Activated naive CD4-positive, alpha-beta T cell (primary cell): ENCODE measurements at places on chromosomes 2 and 18.

DNA sequence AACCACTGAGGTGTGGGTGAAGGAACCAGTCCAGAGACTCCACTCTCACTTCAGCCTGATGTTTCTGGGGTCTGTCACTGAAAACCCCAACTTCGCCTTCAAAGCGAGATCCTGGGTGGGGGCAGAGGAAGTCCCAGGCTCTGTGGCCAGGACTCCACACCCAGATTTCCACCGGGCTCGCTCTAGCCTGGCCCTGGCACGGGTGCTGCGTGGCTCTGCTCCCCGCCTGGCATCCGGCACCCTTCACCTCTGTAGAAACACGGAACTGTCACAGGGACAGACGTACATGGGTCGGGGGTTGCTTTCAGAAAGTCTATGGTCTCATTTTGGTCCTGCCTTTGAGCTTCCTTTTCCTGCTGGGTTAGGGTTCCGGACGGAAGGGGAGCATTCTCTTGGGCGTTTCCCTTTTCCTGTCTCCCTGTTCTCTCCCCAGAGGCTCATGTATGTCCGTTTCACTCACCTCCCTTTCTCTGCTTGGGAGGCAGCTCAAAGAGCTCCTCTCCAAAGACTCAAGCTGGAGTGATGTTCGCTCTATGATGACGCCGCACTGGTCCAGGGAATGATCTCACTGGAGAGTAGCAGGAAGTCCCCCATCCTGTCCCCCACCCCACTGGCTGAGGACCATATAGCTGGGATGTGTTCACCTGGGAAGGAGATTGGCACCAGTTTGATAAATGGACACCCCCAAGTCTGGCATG, 41.5 kb downstream of the ODC1 start:
- no peak for DNase-seq

DNA sequence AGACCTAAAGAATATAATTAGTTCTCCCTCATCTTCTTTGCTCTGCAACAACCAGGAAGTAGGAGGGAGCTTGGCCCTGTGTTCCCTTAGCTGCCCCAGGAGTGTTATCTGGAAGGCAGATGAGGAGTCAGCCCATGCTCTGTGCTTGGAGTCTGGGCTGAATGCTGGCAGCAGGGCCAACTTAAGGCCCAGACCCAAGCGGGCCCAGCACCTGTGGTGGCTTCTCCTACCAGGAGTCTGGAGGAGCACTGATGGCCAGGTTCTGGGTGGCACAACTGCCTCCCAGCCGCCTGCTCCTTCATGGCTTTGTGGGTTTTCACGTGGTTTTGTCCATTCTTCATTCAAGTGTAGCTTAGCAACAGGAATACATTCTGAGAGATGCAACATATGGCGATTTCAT, 1910.7 kb upstream of the LRRTM1 start:
- DNase-seq = no peak

- no peak for DNase-seq
Observed at GRCh38 chr2:49236316-49236715, 82.0 kb upstream of the FSHR start.

GRCh38 chr2:28624793-28625701, 126.6 kb upstream of the PPP1CB start:
- no peak for DNase-seq

DNA sequence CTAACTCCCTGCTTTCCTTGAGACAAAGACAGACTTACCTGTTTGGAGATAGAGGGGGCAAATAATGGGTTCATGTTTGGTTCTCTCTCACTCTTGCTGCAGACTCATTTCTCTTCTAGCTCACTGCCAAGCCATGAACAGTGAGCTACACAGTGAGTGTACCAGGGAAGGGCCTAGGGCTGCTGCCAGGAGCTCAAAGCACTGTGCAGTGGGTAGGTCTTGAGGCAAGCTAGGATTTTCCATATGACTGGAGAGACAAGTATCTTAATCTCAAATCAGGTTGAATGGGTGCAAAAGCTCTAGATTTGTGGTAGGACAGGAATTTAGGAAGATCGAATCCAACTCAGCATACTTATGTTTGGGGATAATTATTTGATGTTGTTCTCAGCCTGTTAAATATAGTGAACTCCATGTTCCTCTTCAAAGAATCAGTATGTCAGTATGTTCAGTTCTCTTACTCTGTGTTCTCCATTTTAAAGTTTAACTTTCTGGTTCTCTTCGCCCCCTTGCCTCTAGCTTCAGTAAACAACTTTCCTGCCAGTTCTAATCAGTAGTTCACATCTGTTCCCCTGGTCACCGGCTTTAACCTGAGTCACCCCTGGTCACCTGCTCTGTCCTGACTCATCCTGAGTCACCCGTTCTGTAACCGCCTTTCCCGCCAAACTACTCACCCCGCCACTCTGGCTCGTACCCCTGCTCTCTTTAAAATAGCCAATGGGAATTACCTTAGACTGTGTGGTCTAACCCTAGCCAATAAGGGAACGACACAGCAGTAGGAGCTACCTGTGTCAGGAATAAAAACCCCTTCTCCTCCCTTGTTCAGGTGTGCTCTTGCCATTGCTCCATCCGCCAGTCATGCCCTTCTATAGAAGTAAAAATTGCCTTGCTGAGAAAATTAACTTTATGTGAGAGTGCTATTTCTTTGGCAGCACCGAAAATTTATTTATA, 21.9 kb downstream of the SLC25A52 start:
- no peak for DNase-seq

DNA sequence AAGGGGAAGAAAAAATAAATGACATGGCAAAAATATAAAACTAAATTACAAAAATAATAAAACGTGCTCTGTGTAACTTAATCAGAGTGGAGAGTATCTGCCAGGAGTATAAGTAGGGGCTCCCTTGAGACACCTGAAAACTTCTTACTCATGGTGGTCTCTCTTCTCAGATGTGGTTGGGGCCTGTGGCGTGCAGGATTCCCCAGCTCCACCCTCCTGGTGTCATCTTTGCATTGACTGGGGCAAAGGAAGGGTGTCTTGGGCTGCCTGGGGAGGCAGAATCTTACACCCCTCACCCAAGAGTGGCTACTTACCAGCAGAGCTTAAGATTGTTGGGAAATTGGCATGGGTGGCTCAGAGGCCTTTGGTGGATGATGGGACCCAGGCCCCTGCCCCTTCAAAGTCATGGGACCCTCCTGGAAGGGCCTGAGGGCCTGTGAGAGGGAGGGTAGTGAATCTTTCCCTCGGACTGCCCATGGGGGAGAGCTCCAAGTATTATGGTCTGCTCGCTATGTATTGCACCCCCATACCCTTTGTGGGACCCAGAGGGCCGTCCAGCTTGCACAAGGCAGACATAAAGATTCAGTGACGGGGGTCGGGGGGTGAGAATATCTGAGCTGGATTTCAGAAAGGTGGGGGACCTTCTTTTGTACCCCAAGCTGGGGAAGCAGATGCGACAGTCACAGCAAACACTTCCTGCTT, 6.9 kb upstream of the TRAF3IP1 start:
- no peak for DNase-seq

DNA sequence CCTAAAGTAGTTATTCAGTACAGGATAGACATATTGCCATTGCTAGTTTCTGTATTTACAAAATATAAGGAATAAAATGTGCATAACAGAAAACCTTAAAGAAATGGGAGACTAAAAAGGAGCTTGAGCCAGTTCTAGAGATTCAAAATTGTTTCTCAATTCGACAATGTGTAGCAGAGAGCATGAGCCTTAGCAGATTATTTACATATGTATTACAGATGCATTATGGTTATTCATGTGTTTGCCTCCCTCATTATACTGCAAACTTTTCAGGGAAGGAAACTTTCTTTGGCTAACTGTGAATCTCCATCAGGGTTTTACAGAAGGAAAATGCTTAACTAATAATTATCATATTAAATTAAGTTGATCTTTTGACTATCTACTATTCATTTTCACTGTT, 854.4 kb upstream of the SLC39A10 start:
- DNase-seq = no peak

- DNase-seq = no peak
Observed at GRCh38 chr2:146624430-146625160, 1220.2 kb upstream of the ACVR2A start.

GRCh38 chr2:165837122-165837521, 43.1 kb upstream of the GALNT3 start:
- no peak for DNase-seq
